ENCODE measurements at places on chromosomes 13 and 19. TPM values are rescaled to one million over a fixed set of nuclear protein-coding genes. Genes with fewer than 3 reads are reported as not detected.

The URAD gene
- not detected for total RNA-seq

The APOE gene
- total RNA-seq: 15.8 TPM

The POSTN gene
- 0.07 TPM for total RNA-seq

The FBXO27 gene
- 6.0 TPM for total RNA-seq

The SIGLEC12 gene
- total RNA-seq: not detected

The TMEM147 gene
- total RNA-seq: 378 TPM

The NPAS1 gene
- total RNA-seq: 5.5 TPM
